ENCODE measurements at places on chromosomes 11 and 22. TPM values are rescaled to one million over a fixed set of nuclear protein-coding genes. Genes with fewer than 3 reads are reported as not detected.
A peak's percentile ranks its signal among the peaks of the same experiment; 100 is the strongest.

- no peak for DNase-seq
Observed at GRCh38 chr11:40183073-40184064, 1276.1 kb downstream of the LRRC4C start.

DNA sequence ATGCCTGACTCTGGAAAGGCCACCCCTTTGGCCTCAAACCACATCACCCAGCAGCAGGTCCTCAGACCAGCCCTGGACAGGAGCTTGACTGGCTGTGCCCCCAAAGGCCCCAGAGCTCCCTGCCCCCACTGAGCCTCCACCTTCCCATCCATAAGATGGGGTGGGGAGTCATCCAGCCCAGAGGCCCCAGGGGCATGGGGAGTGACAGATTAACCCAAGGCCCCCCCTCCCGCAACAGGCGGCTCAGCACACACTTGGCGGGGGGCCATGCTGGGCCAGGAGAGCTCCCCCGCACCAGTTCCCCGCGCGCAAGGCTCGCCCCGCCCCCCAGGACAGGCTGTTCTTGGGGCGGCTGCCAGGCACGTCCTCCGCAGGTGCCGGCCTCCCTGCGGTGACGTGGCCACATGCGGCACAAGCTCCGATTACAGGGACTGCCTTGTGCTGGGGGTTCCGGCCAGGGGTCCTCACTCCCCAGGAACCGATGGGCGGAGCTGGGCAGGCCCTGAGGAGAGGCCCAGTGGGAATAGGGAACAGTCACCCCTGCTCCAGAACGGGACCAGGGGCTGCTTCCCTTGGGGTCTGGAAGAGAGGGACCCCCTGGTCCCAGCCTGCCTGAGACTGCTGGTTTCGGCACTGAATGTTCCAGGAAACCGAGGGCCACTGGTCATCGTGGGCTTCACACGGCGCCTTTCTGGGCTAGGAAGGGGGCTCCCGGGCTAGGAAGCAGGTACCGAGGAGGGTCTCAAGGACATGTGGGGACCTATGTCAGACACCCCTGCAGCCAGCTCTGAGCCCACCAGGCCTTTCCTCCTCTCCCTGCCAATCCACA lies 5.1 kb upstream of the CDKN1C start:
- peak; percentile 79 for DNase-seq

GRCh38 chr11:33575311-33575710 lies 125.3 kb downstream of the C11orf91 start:
- no peak for DNase-seq

The ANO5 gene
- total RNA-seq, result not detected

- peak; percentile 72 for DNase-seq
Observed at GRCh38 chr11:13955971-13956421, 6.5 kb upstream of the SPON1 start.

DNA sequence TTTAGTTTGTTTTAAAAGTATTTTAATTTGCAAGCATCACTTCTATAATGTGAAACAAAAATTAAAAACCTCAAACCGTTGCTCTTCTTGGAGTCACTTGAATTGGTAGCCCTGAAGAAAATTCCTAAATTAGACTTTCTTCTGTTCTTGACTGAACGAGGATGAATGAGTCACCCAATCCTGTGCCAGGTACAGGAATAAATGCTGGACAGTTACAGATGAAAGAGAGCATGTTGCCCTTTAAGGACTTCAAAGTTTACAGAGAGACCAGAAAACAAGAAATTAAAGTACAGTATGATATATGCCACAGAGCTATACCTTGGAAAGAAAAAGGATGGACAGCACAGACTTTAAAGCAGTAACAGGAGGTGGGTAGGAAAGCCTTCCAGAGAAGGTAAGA lies 41.3 kb upstream of the CXCR5 start:
- peak; percentile 66 for DNase-seq

The LRFN4 gene
- 30.4 TPM for total RNA-seq

DNA sequence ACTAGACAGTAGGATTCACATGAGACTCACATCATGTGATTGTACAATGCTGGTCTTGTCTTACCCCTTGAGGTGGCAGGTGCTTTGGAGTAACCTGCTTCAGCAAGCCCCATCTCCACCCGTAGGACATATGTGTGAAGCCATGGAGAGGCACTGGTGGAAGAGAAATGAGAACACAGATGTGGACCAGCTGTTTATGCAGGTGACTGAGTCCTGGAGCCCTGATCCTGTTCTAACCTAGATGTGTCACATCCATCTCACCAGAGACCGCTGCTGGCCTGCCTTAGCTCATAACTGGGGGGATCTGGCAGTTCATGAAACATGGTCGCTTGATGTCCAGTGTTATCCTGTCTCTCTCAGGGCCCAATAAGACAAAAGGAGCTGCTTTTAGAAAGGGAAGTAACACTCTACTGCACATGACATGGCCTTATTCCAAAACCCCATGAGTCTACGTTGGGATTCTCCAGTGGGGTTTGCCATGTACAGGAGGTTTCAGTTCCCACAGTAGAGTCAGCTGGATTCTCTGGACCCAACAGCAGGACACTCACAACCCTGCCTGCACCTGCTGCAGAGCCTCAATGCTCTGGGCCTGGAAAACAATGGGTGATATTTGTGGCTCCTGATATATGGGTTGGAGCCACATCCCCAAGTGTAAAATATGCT lies 62.0 kb downstream of the GGTLC2 start:
- no peak for DNase-seq

DNA sequence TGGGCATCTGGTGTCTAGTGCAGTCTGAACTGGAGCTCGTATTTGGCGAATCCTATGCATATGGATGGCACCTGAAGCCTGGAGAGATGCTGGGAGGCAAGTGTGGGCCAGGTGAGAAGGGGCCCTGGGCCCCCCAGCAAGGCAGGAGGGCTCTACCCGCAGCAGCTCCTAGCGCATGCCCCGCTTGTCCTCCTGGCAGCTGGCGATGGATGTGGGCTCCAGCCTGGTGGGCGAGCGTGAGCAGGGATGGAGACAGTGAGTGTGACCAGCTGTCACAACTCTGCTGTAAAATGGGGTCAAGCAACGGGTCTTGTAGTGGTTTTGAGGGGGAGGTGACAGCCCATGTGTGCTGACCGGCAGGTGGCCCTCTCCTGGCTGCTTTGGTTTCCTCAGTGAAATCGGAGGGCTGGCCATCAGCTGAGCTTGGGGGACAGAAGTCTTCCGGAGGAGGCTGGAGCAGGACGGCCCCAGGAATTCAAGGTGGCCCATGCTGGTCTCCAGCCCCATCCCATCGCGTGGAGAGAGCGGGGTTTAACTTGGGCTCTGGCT lies 12.0 kb downstream of the FRMD8 start:
- no peak for DNase-seq

The CASP5 gene
- total RNA-seq, result not detected

- no peak for DNase-seq
Observed at GRCh38 chr11:72535194-72535547, 100.8 kb upstream of the CLPB start.

DNA sequence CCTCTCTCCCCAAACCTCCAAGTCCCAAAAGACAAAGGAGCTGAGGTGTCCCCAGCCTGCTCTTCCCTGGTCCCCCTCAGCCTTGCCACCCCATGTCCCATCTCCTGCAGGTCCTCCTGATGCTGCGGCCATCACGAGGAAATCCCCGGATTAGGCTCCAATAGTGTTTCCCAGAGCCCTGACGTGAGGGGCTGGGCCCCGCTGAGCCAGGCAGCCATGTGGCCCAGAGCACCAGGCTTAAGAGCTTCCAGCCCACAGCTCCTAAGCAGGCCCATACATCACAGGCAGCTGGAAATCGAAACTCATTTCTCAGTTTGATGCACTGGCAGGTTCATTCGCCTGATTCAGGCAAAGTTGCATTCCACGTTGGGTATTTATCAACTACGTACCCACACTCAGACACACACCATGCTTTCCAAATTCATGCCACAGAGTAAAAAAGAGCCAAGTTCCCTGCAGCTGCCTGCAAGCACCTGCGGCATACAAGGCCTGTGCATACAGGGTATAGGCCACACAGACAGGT lies 114.2 kb downstream of the CHST1 start:
- DNase-seq, result no peak

The BEST1 gene
- total RNA-seq, result 3.2 TPM

The TRIM48 gene
- not detected for total RNA-seq

The VSIG10L2 gene
- total RNA-seq, result not detected

DNA sequence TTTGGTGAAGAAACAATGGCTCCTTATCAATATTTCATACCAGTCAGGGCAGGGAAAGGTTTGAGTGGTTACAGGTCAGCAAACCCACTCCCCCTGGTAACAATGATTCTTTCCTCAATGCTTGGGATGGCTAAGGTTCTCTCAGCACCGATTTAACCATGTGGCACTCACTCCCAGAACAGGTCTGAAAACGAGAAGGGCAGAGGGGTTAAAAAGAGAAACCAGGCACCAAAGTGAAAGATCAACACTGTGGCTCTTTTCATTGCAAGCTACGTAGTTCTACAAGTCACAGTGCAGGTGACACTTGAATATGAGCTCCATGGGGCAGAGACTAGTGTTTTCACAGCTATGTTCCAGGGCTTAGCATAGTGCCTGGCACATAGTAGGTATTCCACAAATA lies 132.4 kb downstream of the PLEKHA7 start:
- no peak for DNase-seq

The FAU gene
- 1,049 TPM for total RNA-seq

GRCh38 chr11:115234794-115235193 lies 269.4 kb downstream of the CADM1 start:
- no peak for DNase-seq

GRCh38 chr22:42793848-42794405 lies 63.1 kb downstream of the ARFGAP3 start:
- no peak for DNase-seq

DNA sequence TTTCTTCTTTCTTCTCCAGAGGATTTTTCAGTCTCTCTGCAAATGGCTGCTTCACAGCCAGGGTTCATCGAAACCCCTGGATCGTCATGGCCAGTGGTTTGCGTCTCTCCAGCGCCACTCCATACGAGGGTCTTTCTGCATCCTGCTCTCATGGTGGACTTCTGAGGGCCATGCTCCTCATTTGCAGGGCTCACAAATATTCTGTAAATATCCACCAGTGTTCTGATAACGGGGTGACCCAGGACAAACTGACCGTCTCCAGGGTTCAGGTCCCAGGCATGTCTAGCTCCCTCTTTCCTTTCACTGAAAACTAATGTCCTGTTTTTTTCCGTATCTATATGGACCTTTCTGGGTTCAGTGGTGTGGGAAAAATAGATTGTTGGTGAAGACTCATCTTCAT lies 15.7 kb upstream of the VPREB1 start:
- DNase-seq, result no peak

DNA sequence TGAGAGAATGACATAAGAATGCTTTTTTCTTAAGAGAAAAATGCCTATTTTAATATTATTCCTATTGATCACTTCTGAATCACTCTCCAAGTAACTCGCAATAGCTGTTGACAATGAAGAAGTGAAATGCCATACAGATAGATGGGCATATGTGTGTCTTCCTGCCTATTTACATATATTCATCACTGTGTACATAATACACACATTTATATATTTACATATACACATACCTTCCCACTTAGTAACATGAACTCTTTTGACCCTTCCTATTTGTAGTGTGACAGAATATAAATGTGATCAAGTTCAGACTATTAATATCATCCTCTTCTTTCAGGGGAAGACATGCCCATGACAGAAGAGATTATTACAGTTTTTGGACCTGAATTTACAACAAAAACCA lies 756.7 kb downstream of the DLG2 start:
- no peak for DNase-seq

DNA sequence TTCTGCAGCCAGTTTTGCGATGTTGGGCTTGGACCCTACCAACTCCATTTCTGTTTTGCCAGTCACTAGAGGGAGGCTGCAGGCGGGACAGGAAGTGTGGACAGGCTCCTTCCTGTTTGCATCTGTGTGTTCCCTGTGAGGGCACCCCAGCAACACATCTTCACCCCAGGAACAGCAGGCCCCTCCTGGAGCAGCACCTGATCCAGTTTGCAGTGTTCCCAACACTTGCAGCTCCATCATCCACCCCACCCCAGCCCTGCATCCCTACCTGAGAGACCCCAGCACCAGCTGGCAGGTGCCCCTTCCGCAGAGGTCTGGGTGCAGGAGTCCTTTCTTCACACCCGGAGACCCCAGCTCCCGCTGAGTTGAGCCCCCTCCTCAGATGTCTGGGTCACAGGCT lies 7.4 kb upstream of the VSIG10L2 start:
- no peak for DNase-seq

- no peak for DNase-seq
Observed at GRCh38 chr11:76695133-76695532, 24.6 kb upstream of the LRRC32 start.

DNA sequence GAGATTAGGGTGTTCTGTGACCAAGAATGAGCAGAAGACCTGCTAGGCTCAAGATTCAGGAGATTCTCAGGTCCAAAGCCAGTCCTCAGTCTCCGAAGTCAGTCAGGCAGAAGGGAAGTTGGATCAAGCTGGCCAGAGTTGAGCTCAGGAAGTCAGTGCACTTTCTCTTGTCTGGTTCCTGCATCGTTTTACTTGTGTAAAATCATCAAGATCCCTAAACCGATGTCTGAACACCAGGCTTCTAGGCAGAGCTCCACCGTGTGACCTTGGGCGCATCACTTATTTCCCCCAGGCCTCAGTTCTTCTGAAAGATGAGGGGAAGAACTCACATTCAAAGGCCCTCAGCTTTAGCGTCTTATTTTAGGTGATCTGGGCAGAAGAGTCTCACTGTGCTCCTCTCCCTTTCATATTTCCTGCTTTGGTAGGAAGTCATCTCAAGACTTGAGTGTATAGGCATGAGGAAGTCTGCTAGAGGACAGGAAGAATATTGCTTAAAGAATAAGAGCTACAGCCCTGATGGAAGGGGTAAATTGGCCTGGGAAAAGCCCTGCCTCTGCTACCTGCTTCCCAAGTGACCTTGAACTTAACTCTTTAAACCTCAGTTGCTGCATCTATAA lies 20.2 kb downstream of the NF2 start:
- DNase-seq, result no peak

The BTBD18 gene
- total RNA-seq, result not detected

- no peak for DNase-seq
Observed at GRCh38 chr22:38110008-38110862, at the start of gene BAIAP2L2. BAIAP2L2 (minus strand) TSS chr22:38110684; CDS start chr22:38110525, 159 bp downstream.

The CREB3L1 gene
- not detected for total RNA-seq

The TCN1 gene
- total RNA-seq, result not detected

- DNase-seq, result no peak
Observed at GRCh38 chr11:74468058-74468457, 709 bp upstream of the KCNE3 start.

The OR5A2 gene
- total RNA-seq, result not detected

The OR5D16 gene
- total RNA-seq, result not detected

The CCT8L2 gene
- total RNA-seq, result not detected

DNA sequence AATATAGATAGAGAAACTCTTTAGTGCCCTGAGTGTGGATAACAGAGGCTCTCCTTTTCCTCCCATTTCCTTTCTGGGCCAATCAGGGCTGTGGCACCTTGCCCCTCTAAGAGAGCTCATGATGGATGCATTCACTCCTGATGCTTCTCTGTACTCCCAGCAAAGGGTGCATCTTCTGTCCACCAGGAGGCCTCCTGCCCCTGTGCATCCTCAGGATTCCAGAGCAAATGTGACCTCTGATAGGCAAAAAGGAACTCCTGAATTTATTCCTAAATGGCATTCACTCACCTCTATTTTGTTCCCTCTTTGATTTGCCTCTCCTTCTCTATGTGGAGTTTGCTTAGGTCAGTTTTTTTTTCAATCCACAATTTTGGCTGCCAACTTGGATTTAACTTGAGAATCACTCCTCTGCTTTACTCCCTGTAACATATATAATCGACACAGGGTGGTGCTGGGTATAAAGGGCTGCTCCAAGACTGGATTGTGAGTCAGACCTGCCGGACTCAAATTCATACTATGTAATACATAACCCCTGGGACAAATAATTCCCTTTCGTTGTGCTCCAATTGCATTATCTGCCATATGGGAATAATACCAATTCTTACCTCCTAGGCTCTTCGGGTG lies 1.1 kb upstream of the MRGPRX4 start:
- peak; percentile 66 for DNase-seq

GRCh38 chr11:27861706-27862430 lies 161.6 kb upstream of the BDNF start:
- peak; percentile 74 for DNase-seq
